ENCODE measurements at places on chromosomes 7 and 10.

GRCh38 chr7:47710201-47710935 lies 128.5 kb upstream of the TNS3 start:
- no peak for DNase-seq

DNA sequence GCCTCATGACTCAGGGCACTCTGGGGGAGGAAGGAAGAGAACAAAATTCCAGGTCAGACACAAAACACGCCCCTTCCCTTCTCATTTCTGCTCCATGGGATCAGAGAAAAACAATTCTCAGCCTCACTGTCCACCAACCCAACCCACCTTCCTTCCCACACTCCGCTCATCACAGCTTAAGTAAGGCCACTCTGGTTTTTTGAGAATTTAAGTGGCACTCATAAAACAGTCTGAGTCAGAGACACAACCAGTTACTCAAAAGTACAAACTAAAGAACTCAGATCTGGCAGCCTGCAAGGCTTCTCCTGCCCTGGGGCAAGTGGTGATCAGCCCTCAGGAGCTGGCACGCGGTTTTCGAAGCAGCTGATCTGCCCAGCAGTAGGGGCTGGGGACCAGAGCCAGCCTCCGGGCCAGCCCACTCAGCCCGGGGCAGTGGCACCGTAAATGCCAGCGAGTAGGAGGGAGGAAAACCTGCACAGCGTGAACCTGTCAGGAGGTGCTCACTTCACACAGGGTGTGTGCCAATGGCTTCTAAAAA lies 39.1 kb upstream of the ABLIM1 start:
- no peak for DNase-seq

DNA sequence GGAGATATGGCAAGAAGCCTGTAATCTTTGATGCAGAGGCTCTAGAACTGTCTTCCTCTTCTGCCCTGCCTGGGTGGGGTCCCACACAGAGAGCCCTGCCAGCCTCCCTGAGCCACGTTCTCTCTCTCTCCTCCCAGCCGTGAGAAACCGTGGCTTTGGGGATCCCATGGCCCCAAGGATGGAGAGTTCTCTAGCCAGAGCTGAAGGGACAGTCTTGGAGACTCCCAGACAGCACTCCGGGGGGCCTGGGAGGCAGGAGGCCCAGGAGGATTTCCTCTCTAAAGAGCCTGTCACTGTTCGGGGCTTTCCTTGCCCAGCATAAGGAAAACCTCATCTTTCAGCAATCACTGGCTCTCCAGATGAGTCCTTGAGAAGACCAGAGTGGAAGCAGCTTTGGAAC lies 227.1 kb downstream of the ARHGAP12 start:
- no peak for DNase-seq

GRCh38 chr7:92843034-92843760 lies 6.8 kb upstream of the CDK6 start:
- DNase-seq: no peak

- DNase-seq: no peak
Measured at GRCh38 chr7:66505531-66506451, 122.9 kb upstream of the KCTD7 start.

DNA sequence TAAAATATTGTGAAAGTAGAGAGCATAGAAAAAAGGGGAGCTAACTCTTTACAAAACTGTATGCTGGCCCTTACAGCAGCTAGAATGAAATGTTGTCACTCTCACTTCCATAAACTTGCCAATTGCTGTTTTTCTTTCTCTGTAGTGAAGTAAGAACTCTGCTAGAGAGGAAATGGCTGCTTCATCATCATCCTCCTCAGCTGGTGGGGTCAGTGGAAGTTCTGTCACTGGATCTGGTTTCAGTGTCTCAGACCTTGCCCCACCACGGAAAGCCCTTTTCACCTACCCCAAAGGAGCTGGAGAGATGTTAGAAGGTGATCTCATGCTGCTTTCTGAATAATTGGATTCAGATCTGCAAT lies 7.6 kb upstream of the ASCC1 start:
- DNase-seq: no peak

DNA sequence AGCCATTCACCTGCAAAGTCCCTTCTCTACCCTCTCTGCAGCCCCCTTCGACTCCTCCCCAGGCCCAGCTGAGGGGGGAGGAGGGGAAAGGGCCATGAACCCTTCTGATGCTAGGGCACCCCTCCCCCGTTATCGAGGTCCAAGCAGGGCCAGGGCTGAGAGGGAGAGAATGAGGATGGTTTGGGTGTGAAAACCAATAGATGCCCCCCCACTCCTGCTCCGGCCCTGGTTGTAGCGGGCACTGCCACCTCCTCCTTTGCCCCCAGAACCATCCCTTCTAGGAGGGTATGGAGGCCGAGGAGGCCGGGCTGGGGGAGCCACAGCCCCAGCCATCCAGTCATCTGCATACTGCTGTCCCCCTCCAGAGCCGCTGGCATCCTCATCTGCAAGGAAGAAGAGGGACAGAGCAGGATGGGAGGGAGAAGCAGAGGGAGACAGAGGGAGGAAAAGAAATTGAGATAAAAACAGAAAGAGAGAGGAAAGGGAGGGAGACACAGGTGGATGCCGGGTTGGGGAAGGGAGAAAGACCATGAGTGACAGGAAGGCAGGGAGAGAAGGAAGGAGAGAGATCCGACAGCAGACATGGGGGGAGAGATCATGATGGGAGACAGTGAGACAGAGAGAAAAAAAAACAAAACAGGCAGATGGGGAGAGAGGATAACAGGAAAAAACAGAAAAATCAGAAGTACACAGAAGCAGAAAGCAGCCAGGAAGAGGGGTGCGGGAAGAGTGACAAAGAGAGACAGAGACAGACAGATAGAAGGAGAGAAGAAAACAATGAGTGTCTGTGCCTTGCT lies 1.9 kb upstream of the GAL3ST4 start:
- DNase-seq: no peak

DNA sequence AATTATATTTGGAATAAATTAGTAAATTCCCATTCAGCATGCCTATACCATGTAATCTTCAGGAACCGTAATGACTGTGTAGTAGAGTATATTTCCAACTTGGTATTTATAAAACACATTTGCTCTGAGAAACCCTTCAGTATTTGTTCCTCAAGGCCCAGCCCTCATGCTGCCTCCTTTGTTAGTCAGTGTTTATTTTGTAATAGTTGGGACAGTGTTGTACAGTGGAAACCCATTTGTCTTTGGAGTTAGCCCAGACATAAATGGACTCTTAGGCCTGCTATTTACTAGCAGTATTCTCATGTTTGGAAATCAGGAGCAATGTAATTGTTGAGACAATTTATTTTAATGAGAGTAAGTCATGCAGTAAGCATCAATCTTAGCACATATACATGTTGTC lies 686.9 kb downstream of the AUTS2 start:
- no peak for DNase-seq

- DNase-seq: no peak
Measured at GRCh38 chr7:74092964-74093471, 9.4 kb downstream of the LIMK1 start.

- DNase-seq: no peak
Measured at GRCh38 chr10:19704544-19704943, 111.7 kb upstream of the PLXDC2 start.

DNA sequence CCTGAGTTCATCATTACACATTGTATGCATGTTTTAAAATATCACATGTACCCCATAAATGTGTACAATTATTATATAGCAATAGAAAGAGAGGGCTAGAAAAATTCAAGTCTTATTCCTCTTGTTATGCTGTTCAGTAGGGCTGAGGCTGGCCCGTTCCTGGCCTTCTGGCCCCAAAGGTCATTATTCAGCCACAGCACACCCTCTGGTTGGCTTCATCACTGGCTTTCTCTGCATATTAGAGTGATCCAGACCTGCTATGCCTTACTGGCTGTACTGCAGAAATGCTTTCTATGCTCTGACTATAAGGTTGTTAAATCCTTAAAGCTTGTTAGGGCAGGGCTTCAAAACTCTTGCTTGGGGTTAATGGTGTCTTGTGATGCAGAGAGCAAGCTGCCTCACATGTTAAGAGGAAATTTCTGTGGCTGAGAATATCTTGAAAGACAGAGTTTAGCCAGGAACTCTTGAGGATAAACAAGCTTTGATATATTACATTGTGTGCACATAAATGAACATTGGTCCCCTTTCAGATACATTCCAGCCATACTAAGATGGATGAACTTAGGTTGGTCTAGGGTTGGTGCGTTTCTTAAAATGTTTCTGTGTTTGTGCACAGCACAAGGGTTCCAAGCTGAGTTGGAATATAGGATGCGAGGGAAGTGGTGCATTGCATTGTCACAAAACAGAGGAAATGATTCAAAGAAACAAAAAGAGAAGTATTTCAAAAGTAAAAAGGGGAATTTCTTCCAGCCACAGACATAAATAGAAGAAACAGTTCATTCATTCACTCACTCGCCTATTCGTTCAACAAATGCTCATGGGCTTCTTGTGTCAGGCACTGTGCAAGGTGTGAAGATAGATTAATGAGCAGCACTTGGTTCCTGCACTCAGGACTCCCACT lies 61.6 kb upstream of the WDR11 start:
- DNase-seq: no peak

- DNase-seq: no peak
Measured at GRCh38 chr10:45421221-45422097, 47.4 kb downstream of the ALOX5 start.

DNA sequence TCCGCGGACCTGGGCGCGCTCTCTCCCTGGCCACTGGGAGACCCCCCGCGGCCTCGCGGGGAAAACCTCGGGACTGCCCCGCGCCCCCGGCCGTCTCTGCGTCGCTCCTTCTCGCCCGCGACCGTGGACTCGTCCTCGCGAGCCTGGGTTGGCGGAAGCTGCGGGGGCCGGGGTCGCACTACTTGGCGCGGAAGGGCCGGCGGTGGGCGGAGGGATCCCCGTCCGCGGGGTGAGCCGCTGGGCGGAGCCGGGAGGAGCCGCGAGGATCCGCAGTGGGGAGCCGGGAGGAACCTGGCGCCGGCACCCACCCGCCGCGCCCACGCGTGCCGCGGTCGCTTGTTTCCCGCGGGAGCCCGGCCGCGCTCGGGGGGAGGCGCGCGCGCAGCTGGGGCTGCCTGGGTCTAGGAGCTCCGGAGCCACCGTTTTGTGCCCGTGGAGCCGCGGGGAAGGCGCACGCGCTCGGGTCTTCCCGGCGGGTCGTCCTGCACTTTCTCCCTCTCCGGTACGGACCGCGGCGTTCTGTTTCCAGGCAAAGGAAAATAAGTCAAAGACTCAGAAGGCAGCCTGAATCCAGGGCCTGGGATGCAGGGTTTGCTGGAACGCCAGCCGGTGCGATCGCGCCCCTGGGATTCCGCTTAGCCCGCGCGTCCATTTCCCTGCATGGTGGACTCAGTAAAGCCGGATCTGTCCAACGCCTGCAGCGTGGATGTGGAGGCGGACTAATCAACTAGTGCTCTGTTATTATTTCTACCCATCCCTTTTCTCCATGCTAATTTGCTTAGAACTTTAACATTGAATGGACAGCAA lies 28.7 kb upstream of the KMT2C start:
- no peak for DNase-seq

DNA sequence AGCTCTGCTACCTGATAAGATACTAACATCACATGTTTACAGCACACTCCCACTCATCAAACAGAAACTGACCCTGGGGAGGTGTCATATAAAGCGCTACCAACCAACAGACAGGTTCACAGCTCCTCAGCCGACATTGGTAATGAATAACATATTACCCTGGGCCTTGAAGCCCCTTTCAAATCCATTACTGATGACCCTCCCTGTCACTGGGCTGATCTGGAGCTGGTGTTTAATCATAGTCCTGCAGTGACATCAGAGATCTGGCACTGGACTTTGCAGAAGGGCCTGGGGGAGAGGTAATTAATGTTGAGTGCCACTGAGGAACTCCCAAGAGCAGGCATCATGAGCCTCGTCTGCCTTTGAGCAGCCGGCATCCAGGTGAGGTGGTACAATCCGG lies 306.5 kb upstream of the NFE2L3 start:
- no peak for DNase-seq

- no peak for DNase-seq
Measured at GRCh38 chr10:12228851-12229250, 32.9 kb downstream of the CDC123 start.

GRCh38 chr7:1485156-1485555 lies 19.0 kb downstream of the INTS1 start:
- DNase-seq: no peak

- DNase-seq: no peak
Measured at GRCh38 chr10:119251315-119251708, 43.9 kb downstream of the GRK5 start.

DNA sequence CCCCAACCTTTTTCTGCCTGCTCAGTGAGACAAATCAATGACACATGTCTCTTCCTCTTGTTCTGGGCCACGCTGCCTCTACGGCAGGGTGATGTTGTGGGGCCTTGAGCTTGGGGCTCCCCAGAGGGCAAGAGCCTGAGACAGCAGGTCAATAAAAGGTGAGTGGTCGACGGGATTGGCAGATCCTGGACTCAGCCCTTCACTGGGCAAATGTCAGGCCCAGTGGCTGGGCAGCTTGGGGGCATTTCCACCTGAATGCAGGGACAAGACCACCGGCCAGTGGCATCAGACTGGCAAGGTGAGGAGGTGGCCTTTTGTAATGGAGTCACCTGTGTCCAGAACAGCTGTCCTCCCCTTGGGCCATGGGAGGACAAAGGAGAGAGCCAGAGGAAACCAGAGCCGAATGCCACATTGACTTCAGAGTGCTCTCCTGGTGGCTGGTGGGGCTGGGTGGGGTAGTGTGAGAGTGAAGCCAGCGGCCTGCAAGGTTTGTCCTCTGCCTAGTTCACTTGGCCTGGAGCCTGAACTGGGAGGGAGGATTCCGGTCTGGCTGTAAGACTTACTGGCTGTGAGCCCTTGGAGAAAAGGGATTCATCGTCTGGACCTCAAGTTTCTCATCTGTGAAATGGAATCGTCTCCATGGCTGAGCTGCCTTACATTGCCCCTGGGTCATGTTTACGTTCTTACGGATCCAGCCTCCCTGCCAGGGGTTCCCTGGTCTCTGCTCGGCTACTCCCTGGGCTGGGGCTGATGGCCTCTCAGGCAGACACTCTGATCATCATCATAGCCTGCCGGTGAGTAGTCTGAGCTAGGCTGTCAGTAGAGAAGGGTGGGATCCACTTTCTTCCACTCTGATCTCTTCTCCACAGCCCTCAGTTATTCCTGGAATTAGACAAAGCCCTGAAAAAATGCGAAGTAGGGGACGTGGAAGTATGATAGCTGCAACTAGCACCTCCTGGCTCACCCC lies 25.4 kb upstream of the CRHR2 start:
- no peak for DNase-seq

Measured in iPS DF 19.7 (cell line).